ENCODE measurements at places on chromosomes 7 and 10.

DNA sequence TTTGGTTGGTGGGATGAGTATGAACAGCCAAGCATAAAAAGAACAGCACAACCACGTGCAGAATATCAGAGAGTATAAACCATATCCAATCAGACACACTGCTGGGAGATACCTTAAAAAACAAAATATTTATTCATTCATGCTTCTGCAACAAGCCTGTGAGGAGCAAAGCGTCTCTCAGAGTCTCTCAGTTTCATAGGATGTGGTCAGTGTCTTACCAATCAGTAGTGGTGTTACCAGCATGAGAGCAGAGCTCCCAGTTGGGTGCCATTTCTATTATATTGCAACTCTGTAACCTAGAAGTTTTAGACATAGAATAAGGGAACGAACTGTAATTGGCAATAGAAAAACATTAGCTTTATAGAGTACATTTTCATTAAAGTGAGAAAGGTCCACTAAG, 445.9 kb upstream of the LRRN3 start:
- DNase-seq: no peak

- DNase-seq: no peak
Observed at GRCh38 chr10:3792710-3793219, 7.8 kb upstream of the KLF6 start.

DNA sequence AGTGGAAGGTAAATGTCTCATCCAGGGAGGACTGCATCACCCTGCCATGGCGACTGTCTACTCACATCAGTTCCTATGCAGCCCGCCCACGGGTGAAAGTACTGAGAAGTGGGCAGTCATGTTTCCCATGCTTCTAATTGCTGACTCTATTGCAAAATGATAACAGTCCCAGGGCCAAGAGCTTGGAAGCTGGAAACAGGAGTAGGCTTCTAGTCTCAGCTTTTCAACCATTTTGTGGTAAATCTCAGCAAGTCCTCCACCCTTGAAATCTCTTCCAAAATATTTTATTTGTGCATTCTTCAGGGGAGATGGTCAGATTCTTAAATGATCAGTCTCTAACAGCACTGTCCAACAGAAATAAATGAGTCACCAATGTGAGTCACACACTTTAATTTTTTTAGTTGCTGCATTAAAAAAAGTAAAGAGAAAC, 48.1 kb upstream of the TARP start:
- DNase-seq: no peak

- DNase-seq: no peak
Observed at GRCh38 chr7:30799206-30799975, 28.2 kb downstream of the MINDY4 start.

- no peak for DNase-seq
Observed at GRCh38 chr10:127150136-127150535, 46.3 kb downstream of the INSYN2A start.

Measured in liver (tissue), 10 donors.